ENCODE measurements at places on chromosomes 3 and 15.

GRCh38 chr3:42847731-42848130 is 27.9 kb downstream of the CYP8B1 start:
- no peak for DNase-seq

GRCh38 chr3:127888564-127889107 is 26.4 kb upstream of the KBTBD12 start:
- DNase-seq: no peak

- DNase-seq: no peak
Measured at GRCh38 chr3:14441920-14442300, 39.5 kb downstream of the SLC6A6 start.

DNA sequence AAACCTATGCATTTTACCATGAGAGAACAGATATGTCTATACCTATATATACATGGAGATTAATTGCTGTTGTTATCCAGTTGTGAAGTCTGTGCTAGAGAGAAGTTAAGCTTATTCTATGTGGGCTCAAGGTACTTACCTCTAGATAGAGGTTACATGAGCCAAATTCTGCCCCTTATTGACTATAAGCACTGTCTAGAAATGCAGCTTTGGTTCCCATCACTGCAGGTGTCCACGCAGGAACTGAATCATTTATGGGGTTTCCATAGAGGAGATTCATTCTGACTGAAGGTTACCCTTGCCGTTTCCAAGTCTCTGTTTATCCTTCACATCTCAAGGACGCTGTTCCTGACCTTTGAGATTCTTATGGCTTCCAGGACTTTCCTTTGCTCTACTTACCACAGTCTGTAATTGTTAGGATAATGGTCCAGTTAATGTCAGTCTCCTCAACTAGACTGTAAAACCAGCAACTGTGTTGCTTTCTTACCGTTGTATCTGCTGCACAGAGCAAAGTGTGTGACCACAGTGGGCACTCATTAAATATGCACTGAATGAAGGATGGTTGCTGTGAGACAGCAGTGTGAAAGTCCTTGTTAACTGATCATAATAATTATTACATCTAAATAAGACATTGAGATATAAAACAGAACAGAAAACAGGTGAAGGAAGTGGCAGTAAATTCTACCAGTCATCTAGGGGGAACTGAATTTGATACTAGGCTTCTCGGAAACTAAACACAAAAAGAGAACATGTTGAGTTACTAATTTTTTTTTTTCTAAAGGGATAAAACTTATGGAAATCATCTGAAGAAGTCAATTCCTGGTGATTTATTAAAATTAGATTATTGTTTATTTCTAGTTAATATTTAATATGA is 44.0 kb upstream of the BCL6 start:
- no peak for DNase-seq

Data from stimulated activated CD8-positive, alpha-beta memory T cell treated with anti-CD3 and anti-CD28 coated beads, Interleukin-7, amount 100 ng/mL, for 1 hour (primary cell).